Heart left ventricle (tissue), 16 donors: ENCODE measurements at places on chromosomes 4 and X.

DNA sequence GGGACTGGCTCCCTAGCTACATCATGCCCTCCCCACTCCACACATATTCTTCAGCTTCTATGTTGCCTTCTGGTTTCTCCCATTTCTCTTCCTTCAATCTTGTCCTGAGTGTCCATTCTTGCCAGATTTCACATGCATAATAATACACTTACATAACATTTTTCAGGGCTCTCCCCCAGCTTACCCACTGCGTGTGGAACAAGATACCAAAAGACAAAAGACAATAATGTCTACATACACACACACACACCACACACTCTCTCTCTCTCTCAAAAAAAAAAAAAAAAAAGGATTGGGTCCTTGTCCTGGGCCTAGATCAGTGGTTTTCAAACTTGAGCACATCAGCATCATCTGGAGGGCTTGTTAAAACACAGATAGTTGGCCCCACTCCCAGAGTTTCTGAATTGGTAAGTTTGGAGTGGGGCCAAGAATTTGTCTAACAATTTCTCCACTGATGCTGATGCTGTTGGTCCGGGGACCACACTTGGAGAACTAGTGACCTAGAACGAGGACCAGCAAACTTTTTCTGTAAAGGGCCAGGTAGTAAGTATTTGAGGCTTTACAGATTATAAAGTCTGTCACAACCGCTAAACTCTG, 6.5 kb upstream of the SMARCA1 start:
- DNase-seq = no peak

DNA sequence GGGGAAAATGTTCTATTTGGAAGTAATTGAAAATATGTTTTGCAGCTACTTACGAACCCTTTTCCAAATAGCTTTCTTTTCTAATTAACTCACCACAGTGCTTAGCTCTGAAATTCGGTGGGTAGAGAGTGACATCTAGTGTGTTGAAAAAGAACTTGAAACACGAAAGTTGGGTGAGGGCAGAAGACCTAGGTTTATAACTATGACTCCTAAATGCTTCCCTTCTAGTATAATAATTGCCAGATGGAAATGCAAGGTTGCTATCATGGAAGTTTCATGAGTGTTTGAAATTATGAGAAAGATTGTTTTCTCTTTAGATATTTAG, 77.3 kb upstream of the NOCT start:
- no peak for DNase-seq

DNA sequence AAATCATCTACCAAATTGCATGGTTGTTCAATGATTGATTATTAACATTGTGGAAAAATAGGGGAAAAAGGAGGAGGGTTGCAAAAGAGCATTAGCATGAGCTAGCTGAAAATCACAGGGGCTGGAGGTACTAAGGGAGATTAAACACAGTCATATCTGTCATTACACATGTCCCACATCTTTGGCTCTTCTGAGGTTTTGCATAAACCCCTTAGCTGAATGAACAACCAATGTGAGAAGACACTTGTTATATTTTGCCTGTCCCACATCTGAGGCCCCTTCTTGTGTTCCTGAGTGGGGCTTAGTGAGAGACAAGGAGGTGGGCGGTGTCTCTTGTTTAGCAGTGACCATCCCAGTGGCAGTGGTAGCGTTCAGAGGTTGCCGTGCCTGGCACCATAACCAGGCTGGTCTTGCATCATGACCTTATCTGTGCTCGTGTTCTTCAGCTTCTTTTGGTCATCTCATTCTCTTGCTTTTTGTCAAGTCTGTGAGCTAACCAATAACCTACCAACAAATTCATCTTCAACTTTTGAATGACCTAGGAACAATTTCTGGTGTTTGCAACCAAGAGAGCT, 95.6 kb downstream of the MID1IP1 start:
- DNase-seq = no peak

DNA sequence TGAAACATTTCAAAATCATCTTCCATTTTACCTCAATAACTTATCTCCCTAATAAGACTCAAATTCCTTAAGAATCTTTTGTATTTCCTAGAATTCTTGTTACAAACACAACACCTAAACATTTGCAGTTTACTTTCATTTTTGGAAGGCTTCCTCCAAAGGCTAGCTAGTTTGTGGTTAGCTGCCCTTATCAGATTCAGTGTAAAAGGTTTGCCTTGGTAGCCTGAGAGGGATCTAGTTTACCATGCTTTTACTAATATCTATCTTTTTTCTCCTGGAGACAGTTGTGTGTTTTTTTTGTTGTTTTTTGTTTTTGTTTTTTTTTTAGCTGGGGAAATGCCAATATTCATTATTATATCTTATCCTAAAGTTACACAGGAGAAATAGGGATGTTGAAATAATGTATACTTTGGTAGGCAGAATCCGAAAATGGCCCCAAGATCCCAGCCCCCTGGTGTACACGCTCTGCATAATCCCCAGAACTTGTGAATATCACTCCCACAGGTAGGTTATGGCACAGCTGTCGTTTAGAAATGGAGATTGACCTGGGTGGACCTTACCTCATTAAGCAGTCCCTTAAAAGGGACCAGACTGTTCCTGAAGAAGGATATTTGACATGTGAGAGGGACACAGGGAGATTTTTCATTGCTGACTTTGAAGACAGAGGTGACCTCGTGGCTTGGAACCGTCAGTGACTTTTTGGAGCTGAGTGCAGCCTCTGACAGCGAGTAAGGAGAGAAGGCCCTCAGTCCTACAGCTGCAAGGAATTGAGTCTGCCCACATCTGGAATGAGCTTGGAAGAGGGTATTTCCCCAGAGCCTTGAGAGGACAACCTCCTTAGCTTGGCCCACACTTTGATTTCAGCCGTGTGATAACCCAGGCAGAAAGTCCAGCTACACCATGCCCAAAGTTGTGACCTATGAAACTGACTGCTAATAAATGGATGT, 33.4 kb downstream of the SEPTIN11 start:
- DNase-seq = no peak

- DNase-seq = no peak
Measured at GRCh38 chrX:793216-793770, 162.7 kb downstream of the SHOX start.

- DNase-seq = no peak
Measured at GRCh38 chr4:38149997-38150671, 189.9 kb downstream of the PTTG2 start.

GRCh38 chr4:123024710-123025109, 102.3 kb upstream of the NUDT6 start:
- DNase-seq = no peak

DNA sequence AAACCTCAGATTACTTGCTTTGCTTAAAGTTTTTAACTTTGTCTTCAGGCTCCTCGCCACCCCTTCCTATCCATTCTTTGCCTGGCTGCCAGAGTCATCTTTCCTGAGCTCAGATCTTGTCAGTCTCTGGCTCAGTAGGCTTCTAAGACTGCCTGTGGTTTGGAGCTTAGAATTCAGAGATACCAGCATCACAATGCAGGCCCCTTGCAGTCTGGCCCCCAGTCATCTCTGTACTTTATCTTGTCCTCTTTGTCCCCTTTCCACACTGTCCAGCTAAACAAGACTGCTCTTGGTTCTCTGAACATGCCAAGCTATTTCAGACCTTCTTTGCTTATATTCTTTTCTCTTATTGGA, 3.0 kb downstream of the KIAA0232 start:
- no peak for DNase-seq

DNA sequence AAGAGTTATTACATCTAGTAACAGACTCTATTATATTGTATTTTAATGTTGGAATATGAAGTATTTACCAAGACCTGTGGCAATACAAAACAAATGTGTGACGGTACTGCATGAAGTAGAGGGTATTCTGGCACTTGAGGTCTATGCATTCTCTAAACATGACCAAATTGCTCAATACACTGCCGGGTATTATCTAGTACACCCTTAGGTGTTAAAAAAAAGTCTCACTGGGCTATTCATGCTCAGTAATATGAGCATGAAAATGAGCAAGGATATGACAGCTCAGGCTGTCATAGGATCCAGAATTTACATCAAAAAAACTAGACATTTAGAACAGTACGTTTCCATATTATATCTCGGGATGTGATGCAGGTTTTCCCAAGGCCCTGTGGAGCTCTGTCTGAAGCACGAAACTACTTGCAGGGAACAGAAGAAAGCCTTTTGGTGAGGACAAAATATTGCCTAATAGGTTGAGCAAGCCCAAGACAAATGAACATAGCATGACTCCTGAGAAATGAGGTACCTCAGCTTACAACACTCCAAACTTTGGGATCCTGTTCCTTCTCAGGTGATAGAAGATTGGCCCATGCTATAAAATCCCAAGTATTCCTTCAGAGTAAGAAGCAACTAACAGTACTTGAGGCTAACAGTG, 74.1 kb upstream of the MAOA start:
- no peak for DNase-seq

DNA sequence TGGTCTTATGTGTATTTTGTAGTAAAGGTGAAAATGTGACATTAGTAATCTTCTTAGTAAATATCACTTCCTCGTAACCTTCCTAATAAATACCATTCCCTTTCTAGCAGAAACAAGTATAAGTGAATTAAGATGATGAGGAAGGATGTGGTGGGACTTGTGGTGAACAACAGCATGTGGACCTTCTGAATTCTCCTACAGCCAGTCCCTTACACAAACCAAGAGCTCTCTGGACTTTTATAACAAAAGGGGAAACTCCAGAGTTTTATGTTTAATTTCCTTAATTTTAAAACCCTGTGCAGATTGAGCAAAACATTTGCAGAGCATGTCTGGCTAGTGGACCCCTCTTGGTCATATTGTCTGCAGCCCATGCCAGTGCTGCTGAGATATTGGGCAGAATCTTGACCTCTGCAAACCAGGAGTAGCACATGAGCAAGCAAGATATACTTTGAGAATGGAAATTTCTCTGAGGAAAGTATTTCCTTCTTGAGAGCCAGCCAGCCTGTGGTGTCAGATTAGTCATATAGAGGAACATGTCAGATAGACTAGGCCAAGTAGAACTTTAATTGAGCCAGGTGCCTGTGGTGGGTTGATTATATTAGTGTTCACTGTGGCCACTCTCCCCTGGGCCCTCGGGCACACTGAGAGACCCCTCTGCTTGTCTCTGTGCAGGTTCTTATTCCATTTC, 328.2 kb downstream of the DKK2 start:
- DNase-seq = no peak

- no peak for DNase-seq
Measured at GRCh38 chr4:38715050-38715449, 51.1 kb downstream of the KLF3 start.

DNA sequence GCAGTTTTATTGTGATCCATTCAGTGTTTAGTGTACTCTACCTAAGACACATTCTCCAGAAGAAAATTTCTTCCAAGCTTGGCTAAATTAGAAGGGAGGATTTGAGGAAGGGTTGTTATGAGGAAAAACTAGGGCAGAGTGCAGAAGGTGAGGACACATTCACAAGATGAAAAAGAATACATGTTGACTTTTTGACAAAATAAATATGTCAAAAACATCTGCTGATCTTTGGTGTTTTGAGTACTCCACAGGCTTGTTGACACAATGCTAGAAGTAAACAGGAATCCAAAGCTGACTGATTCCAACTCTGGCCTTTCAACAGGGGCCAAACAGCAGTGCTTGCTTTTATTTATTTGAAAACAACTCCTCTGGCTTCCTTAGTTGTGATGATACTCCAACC, 125.8 kb upstream of the SLC7A11 start:
- DNase-seq = no peak

DNA sequence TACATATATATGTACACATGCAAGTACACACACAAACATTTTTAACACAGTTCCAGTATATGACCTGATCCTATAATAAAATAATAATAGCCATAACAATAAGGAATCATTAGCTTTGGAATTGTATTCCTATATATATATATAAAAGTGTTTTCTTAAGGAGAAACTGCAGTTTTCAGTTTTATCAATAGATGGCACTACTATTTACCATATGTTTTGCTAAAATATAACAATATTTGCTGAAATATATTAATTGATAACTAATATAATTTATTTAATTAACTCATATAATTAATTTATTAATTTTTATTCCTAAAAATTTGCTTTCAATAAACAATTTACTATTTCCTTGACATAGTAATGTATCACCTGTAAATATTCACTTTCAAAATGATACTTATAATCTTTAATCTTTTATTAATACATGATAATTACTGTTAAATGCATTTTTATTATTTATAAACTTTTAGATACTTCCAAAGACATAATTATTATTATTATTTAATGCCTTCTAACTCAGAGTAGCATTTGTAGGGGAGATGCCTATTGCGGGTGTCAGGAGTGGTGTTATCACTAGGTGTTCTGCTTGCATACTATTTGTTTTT, 599.5 kb downstream of the FSTL5 start:
- no peak for DNase-seq

DNA sequence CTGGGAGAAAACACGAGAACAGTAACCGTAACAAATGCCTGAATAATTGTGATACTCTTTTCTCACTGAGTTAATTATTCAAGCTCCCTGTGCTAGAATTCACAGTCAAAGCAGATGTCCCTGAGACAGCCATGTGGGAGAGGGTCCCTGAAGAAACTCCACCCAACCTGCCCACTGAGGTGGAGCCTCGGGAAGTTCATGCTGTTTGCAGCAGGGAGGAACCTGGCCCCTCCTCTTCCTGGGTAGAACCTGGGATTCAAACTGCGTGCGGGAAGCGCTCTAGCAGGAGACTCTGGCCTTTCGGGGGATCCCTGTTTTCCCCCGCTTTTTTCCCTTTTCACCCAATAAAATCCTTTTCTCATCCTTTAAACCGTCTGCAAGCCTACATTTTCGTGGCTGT, 20.2 kb upstream of the RHOH start:
- DNase-seq = no peak

DNA sequence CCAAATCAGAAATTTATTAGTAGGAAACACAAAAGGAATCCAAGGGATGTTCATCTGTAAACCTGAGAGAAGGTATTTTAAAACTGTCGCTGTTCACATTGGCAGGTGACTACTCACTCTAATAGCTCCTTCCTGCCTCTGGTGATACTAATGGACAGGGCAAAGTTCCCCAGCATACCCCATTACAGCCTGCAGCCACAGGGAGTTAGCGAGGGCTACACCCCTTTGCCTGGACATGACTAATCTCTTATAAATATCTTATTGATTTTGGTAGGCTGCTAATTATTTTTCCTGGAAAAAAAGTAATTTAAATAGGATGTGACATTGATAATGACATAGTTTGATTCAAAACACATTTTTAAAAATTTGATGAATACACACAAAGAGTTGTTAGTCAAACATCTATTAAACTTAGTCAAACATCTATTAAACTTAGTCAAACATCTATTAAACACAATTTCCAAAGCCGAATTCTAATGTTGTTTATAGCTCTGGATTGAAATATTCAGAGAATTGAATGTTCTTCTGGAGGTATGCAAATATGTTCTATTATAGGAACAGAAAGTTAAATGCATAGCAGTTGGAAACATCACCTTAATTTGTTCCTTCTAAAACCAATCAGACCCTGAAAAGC, 83.0 kb upstream of the CBR4 start:
- no peak for DNase-seq

- no peak for DNase-seq
Measured at GRCh38 chr4:19756661-19757060, 495.0 kb upstream of the SLIT2 start.

GRCh38 chr4:47690611-47691010, 147.3 kb downstream of the CORIN start:
- no peak for DNase-seq

DNA sequence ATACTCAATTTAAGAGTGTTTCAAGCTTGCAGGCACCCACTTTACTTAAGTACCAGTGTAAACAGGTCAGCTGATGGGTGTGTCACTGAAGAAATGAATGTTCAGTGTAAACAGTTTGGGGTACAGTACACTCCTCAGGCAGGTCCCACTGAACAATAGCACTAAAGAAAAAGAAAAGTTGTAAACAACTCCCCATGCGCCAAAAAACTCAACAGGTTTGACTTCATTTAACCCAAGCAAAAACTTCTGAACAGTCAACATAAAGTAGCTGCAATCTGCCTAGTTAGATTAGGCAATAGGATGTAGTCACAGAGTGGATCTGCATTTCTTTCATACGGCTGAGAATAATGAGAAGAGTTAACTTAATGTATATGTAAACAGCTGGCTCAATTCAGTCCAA, 93.2 kb downstream of the FAM13A start:
- DNase-seq = no peak
